CD8-positive, alpha-beta memory T cell (primary cell): ENCODE measurements at places on chromosomes 16 and 17.

- no peak for DNase-seq
Observed at GRCh38 chr17:78475211-78475610, 96.8 kb downstream of the PGS1 start.

GRCh38 chr16:51402298-51402697 is 251.2 kb upstream of the SALL1 start:
- DNase-seq = no peak

DNA sequence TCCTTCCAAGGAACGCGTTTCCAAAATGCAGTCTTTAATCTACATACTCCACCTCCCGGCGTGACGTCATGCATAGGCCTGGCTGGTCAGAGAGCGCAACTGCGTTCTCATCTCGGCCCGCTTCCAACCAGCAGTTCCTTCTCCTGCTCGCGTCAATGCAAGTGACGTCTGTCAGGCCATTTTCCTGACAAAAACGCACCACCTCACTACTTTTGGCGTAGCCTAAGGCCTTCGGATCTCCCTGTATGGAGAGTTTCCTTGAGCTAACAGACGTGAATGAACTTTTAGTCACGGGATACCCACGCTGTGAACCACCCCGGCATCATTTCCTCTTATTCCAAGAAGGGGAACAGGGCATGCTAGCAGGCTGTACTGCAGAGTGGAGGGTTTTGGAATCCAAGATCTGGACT is 25.0 kb downstream of the TEX14 start:
- DNase-seq = peak; percentile 8

DNA sequence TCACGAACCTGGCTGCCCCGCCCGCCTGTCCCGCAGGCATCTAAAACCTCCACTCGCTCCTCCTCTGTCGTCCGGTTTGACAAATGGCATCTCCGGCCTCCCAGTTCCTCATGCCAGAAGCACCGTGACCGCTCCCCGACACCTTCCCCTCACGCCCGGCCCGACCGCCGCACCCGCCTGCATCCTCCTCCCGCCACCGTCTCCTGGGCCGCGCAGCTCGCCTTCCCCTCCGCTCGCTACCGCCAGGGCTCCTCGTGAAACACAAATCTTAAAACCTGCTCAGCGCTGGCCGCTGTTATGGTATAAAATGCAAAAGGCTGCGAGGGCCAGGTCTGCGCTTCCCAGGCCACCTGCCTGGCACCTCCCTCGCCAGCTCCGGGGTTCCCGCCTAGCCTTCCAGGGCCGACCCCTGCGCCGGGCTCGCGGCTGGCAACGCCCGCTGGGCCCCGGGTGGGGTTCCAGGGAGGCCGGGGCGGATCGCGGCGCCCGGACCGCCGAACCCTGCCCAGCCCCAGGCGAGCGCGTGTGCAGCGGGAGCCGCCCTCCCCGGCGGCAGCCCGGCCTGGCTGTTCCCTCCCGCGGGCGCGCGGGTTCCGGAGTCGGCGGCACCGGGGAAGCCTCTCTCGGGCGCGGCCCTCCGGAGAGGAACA is 488 bp downstream of the SPSB3 start:
- DNase-seq = peak; percentile 35

DNA sequence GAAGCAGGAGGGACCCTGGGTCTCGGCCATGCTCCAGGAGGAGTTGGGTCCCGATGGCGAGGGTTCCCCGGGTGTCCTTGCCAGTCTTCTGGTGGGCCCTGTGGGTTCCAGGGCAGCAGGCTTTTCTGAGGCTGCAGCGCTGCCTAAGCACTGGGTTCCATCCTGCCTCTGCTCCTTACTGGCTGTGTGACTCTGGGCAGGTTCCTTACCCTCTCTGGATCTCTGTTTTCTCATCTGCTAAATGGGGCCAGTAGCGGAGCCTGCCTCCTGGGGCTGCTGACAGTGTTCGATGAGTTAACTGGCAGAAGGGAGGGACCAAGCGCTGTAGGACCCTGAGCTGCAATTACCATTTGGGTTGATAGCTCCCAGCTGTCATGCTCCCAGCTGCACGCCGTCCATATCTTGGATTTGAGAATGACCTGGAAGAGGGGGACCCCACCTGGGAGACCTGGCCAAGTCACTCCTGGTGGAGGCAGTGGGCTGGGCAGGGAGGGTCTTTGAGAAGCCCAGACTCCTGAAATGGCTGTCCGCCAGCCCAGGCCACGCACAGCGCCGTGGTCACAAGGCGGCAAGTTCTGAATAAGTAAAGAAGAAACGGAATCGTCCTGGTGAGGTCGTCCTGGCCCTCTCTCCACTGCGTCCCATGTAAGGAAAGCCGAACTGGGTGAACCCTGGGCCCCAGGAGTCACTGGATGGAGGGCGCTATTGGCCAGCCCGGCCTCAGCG is 47.2 kb upstream of the GSE1 start:
- no peak for DNase-seq

DNA sequence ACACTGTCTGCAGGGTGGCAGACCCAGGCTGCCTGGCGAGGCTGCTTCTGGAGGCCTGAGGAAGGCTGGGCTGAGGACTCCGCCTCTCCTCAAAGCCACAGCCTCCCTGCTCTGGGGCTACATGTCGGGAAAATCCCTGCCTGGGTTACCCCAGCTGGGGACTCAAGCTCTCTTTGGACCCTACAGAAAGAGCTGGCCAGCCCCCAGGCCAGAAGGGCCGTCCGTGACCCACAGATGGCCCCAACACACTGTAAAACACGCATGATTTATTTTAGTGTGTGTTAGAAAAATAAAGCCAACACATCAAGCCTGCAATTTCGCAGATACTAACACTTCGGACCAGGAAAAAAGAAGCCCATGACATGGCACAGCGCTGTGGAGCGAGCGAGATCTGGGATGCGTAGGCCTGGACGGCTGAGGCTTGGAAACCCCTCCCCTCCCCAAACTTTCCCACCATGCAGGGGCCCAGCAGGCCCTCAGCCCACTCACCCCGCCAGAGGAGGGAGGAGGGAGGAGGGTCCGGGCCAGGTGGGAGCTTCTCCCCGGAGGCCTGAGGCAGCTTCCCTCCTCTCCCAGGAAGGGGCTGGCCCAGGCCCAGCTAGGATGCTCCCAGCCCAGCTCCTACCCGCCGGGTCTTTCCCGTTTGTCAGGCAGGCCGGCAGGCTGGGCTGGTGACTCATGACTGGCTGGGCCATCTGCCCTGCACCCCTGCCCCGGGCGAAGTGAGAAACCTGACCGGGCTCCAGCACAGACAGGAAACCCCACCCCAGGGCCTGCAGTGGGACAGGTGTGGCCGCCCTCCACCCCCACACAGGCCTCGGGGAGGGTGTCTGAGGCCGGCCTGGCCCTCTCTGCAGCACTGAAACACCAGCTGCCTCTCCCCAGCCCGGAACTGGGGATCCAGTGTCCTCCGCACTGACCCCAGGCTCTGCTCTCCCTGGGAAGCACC is 34.1 kb upstream of the SLC38A10 start:
- DNase-seq = no peak

GRCh38 chr17:8766731-8767130 is 8.4 kb upstream of the SPDYE4 start:
- DNase-seq = no peak

GRCh38 chr17:79561486-79562133 is 49.2 kb downstream of the RBFOX3 start:
- no peak for DNase-seq

GRCh38 chr17:64247836-64248235 is 15.2 kb downstream of the TEX2 start:
- no peak for DNase-seq

- DNase-seq = peak; percentile 96
Observed at GRCh38 chr17:7687908-7688807, at the start of gene WRAP53. TSS of gene WRAP53 (plus strand) at chr17:7688477. CDS start at chr17:7688649, 172 bp downstream.

DNA sequence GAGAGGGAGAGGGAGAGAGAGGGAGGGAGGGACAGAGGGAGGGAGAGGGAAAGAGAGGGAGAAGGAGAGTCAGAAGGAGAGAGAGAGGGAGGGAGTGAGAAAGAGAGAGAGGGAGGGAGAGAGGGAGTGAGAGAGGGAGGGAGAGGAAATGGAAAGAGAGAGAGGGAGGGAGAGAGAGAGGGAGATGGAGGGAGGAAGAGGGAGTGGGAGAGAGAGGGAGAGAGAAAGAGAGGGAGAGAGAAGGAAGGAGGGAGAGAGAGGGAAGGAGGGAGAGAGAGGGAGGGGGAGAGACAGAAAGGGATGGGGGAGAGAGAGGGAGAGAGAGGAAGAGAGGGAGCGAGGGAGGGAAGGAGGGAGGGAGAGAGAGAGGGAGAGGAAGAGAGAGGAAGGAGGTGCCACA is 72.8 kb downstream of the AXIN2 start:
- DNase-seq = no peak

DNA sequence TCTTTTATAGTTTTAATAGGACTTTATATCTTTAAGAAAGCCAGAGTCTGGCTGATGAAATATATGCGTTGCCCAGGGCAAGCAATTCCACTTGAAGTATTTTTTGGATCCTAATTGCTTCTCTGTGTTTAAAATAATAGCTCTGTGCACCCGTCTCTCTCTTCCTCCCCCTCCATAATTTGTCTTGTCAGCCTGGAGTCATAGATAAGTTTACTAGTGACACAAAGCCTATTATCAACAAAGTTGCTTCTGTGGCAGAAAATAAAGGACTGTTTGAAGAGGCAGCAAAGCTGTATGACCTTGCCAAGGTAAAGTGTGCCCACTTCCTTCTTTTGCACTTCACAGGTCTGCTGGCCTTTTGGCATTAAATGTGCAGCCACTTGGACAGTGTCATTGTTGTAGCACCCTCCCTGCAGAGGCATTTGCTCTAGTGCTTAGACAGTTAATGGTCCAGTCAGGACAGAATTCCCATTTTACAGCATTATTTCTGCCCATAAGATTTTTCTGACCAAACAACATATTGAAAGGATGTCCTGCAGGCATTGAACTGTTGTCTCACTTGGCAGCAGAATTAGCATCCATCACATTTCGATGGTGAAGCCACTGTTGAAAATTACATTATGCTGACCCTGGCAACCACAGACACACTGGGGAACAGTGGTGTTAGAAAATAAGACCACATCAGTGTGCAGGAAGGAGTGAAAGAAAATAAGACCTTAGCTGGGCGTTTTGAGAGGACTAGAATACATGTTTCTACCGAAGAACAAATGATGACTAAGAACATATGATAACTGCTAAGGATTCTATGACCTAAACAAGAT is 28.4 kb upstream of the SLC12A3 start:
- no peak for DNase-seq

DNA sequence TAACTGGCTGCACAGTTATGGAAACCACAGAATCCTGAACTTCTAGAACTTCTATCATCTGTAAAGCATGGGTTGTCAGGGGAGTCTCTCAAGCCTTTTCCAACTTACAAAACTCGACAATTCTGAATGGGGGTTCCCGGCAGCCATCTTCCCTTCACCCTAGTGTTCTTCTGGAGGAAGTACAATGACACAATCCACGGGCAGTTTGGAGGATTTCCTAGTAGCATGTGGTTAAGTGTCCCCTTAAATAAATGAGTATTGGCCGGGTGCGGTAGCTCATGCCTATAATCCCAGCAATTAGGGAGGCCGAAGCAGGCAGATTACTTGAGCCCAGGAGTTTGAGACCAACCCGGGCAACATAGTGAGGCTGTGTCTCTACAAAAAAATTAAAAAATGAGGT is 2.1 kb downstream of the SLC16A6 start:
- no peak for DNase-seq

GRCh38 chr17:4607773-4608187 is 23.5 kb downstream of the SMTNL2 start:
- no peak for DNase-seq

- DNase-seq = no peak
Observed at GRCh38 chr17:46009681-46010596, 10.9 kb downstream of the STH start.

GRCh38 chr16:47310792-47311211 is 150.1 kb downstream of the ITFG1 start:
- DNase-seq = no peak

DNA sequence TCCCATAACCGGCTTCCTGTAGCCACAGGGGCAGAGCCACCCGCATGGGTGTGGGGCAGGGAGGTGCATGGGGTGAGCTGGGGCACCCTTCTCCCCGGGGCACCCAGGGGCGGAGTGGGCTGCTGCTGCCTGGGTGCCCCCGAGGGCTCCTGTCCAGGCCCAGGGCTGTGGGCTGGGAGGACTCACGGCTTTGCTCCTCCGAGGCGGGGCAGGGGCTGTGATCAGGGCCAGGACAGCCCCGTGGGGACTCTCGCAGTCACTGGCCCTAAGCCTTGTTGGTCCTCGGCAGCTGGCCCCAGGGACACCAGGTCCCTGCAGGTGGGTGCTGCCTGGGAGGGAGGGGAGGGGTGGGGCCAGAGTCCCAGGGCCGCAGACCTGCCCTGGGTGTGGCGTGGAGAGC is 19.7 kb downstream of the CACNA1H start:
- DNase-seq = no peak

DNA sequence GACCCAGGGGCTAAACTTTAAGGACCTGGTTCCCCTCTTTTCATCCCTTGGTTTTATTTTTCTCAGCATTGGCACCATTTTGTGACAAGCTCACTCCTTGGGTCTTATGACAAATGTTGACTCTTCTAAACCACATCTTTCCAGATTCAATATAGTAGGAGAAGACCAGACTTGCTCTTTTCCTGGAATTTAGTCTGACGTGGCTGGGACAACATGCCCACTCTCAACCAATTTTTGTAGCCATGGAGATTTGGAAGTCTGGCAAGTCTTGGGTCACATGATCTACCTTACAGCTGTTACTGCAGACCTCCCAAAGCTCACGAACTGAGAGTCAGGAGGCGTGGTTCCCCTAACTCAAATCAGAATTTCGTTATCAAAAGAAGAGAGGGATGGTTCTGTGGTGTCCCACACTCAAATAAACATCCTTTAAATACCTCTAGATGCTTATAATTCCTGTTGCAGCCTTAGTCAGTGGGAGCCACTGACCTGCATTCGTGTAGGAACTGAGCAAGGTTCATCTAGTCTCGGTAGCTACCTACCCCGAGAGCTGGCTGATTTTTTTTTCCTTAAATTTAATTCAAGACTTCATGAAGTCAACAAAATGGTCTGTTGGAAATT is 683.5 kb downstream of the MAF start:
- DNase-seq = no peak

DNA sequence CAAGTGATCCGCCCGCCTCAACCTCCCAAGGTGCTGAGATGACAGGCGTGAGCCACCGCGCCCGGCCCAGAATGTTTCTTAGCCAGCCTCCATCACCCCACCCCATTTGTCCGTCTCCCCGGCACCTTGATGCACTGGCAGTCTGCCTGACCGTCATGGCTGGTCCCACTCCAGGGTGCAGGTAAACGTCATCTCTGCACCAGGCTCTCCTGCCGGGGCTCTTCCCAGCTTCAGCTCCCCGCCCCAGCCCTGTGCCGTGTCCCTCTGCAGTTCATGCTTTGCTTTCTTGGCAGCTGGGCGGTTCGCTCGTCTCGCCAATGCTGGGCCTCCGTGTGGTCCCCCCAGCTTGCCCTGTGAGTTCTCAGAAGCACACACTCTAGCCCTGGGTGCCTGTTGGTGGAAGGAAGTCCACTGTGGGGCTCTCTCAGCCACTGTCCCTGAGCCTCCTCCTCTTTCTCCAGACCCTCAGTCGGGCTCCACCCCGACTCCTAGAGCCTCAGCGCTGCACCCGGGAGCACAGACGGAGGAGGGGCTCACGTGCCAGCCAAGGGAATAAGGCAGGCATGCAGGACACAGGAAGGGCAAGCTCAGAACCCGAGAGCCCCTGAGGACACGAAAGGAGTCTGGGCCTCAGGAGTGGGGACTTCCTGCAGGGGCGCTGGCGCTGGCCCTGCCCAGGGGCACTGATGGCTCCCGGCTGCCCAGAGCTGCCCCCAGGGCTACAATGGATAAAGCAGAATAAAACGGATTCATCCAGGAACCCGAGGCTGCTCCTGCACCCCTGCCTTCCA is 12.0 kb downstream of the HS3ST6 start:
- DNase-seq = no peak

- DNase-seq = peak; percentile 37
Observed at GRCh38 chr17:17305281-17305801, 2.2 kb downstream of the NT5M start.
